ENCODE measurements at places on chromosomes 2 and 18.

DNA sequence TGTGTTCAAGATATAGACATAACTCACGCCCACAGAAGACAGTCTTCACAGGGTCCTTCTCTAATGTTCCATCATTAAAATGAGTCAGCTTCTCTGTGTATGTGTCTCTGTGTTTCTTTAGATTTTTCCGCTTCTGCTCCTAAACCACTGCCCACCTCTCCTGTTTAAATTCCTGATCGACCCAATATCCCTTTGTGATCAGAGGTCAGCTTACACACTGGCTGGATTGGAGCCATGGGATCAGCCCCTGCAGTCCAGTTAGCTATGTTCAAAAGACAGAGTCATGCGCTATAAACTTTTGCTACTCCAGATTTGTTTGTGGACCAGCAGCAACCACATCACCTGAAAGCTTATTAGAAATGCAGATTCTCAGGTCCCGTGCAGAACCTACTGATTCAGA lies 229.2 kb downstream of the C1D start:
- no peak for DNase-seq

DNA sequence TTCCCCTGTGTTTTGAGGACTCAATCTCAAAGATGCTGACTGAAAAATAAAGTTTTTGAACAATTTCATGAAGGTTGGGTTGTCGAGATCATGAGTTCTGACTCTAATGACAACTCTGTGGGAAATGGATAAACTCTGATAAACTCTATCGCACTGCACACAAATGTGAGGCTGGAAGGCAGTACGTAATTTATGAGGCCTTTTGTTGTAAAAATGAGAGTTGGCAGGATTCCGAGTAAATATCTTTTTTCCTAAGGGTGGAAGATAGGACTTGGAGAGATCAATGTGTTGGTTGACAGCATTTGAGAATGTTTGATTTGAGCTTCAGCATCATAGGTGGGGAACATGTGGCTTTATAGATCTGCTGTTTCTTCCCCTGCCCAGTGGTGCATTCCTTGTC lies 90.4 kb downstream of the SPTBN1 start:
- DNase-seq, result no peak

DNA sequence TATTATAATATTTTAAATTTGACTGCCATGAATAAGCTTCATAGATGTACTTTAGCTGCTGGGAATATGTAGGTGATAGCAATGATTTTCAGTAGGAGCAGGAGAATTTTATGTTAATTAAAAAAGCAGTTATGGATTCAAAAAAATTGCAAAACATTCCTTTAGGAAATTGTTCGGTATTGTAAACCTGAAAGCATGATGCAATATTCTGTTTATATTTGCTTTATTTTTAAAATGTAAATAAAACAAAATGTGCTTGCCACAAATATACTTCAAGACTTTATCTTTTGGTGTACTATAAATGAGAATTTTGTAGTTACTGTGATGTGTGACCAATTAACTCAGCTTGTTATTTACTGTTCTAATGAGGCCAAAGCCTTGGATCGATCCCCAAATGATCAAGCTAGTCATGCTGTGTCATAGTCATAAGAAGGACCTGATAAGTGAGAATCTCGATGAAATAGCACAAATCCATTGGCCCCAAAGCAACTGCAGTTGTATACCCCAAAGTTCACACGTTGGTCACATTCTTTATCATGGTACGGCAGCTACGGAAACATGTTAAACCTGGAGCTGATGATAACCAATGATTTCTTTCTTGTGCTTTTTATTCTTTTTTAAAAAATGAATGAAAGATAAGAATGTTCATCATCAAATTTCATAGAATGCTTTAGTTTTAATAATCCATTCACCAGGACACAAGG lies 23.6 kb upstream of the ATIC start:
- DNase-seq, result no peak

DNA sequence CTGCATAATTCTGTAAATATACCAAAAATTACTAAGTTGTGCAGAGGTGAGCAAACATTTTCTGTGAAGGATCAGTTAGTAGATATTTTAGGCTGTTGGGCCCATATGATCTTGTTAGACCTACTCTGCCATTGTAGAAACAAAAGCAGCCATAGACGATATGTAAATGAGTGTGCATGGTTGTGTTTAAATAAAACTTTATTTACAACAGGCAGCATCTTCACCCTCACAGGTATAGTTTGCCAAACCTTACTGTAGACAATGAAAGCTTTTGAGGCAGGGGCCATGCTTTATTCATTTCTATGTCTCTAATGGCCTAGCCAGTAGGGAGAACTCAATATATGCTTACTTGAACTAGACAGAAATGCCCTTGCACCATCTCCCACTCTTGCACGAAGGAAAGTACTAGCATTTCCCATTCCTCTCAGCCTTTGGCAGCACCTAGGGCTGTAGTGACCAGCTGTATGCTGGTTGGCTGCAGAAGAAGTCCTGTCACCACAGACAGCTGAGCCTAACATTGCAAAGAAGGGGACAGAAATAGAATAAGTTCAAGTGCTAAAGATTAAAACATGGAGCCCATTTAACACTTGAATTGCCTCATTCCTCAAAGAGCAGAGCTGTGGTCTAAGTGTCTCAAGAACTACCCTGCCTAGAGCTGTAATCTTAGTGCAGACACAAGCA lies 305.1 kb upstream of the MGAT5 start:
- DNase-seq, result no peak

DNA sequence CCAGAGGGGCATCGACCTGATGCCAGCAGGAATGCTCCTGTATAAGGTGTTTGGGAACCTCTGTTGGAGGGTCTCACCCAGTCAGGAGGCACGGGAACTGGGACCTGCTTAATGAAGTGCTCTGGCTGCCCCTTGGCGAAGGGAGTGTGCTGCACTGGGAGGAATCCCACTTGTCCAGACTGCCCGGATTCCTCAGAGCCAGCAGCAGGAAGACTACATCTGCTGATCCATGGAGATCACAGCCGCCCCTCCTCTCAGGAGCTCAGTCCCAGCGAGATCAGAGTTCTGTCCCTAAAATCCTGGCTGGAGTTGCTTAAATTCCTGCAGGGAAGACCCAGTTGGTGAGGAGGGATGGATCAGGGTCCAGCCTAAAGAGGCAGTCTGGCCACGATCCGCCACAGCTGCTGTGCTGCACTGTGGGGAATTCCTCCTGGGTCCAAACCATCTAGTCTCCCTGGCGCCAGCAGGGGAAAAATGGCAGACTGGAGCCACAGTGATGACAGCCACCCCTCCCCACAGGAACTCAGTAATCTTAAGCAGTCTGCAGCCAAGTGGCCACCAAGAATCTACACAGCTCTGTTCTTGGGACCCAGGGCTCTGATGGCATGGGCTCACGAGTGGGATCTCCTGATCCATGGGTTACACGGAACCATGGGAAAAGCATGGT lies 76.5 kb upstream of the NRP2 start:
- DNase-seq, result no peak

- no peak for DNase-seq
Observed at GRCh38 chr2:221753401-221753800, 181.3 kb upstream of the EPHA4 start.

- no peak for DNase-seq
Observed at GRCh38 chr2:148560496-148560895, 84.1 kb upstream of the EPC2 start.

DNA sequence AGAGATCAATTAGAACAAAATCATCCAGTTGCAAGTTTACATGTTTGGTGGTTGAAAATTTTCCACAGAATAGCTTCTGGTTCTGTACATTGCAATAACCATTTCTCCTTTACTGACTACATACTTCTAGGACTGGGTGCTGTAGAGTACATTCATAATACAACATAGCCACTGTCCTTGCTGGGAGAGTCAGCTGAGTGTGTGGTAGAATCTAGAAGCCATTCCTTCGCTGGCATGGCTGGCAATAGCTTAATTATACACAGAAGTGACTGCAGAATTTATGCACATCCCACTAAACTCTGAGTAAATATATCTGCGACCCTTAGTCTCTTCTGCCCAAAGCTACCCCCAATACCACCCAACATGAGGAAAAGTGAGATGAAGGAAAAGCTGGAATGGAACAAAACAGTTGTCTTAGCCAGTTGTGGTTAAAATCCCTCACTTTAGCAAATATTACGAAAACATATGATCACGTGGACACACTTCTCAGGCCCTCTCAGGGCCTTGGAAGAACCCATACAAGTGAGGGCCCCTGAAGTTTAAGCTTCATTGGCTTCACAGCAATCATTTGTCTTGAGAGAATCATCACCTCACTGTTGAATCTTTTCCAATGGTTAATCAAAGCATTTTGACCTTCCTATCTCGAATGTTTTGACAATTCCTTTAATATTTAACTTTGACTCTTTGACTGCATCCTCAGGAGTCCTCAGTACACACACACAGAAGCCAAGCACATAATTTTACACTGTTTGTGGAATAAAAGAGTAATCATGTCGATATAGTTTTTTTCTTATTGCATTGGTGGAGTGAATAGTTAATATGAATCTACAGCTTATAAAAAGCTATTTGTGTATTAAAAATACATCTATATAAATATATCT lies 225.1 kb downstream of the ZNF385B start:
- DNase-seq, result no peak

- peak; percentile 44 for DNase-seq
Observed at GRCh38 chr2:191845248-191845715, 1.6 kb downstream of the CAVIN2 start.
